Small intestine (tissue), 16 donors: ENCODE measurements at places on chromosomes 6 and 20. TPM values are rescaled to one million over a fixed set of nuclear protein-coding genes. Genes with fewer than 3 reads are reported as not detected.

DNA sequence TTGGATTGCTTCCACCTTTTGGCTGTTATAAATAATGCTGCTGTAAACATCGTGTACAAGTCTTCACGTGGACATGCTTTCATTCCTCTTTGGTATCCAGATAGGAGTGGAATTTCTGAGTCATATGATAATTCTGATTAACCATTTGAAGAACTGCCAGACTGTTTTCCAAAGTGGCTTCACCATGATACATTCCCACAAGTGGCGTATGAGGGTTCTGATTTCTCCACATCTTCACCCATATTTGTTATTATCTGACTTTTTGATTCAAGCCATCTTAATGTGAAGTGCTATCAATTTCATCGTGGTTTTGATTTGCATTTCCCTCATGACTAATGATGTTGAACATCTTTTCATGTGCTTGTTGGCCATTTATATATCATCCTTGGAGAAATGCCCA is 2.9 kb upstream of the SNRPB start:
- peak; percentile 61 for DNase-seq
- no peaks in the 10 kb centered on the region for H3K27me3 ChIP-seq
- H3K27ac ChIP-seq, result no peak overlapping the region

DNA sequence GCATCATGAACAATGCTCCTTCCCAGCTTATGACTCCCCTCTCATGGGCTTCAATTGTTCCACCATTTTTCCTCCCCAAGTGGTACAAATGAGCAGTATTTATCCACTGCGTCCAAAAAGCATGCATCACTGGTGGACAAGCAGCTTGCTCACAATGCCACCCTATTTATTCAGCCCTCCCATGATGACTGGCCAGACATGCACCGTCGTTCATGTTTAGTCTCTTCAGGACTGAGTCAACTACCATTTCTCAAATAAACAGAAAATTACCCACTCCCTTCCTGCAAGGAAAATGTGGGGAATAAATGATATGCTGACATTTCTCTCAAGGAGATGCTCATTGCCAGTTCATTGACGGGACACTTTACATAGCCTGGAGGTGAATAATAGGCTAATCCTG is 300.4 kb downstream of the C6orf118 start:
- H3K4me1 ChIP-seq, result no peaks in the 10 kb centered on the region

DNA sequence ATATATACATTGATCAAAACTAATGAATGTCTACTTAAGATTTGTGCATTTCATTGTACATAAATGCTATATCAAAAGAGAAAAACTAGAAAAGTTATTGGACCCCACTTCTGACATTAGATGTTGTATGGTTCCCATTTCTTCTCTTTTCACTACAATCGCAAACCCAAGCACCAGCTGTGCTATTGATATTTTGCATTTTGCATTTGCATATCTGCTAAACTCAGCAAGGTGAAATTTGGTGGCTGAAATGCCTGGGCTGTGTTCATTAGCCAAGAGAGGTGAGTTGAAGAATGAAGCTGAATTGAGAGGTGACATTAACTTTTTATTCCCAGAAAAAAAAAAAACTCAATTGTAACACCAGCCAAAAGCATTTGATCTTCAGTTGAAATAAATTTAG is 232.1 kb upstream of the TENT5A start:
- H3K27me3 ChIP-seq, result no peaks in the 10 kb centered on the region
- DNase-seq, result no peak
- no peaks in the 10 kb centered on the region for H3K36me3 ChIP-seq
- H3K4me3 ChIP-seq, result no peak overlapping the region
- H3K27ac ChIP-seq, result no peak overlapping the region
- H3K4me1 ChIP-seq, result no peaks in the 10 kb centered on the region

GRCh38 chr6:101393829-101394251 is 332 bp downstream of the GRIK2 start:
- peaks cover 36% of the 10 kb centered on the region for H3K27me3 ChIP-seq
- no peaks in the 10 kb centered on the region for H3K36me3 ChIP-seq
- peaks cover 5% of the 10 kb centered on the region for H3K4me1 ChIP-seq

DNA sequence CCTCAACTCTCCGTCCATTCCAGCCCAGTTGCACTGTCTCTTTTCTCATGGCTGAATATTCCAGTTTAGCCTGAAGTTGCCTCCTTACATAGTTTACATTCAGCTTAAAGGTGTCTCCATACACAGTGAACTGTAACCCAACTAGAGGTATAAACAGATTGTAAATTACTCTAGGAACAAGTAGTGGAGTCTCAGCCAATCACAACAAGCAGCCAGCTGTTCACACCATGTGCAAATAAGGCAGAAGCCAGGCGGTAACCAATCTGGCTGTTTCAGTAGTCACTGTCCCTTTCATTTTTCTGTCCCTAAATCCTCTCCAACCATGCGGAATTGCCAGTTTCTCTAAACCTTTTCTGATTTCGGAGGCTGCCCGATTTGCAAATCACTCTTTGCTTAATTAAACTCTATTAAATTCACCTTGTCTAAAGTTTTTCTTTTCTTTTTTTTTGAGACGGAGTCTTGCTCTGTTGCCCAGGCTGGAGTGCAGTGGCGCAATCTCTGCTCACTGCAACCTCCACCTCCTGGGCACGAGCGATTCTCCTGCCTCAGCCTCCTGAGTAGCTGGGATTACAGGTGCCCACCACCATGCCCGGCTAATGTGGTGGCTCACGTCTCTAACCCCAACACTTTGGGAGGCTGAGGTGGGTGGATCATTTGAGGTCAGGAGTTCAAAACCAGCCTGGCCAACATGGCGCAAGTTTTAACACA is 37.6 kb upstream of the GFOD1 start:
- H3K4me1 ChIP-seq, result no peaks in the 10 kb centered on the region
- DNase-seq, result no peak
- no peaks in the 10 kb centered on the region for H3K27me3 ChIP-seq
- no peak overlapping the region for H3K27ac ChIP-seq
- no peak overlapping the region for H3K4me3 ChIP-seq

- H3K4me1 ChIP-seq, result no peaks in the 10 kb centered on the region
- H3K27me3 ChIP-seq, result no peaks in the 10 kb centered on the region
- no peak overlapping the region for H3K4me3 ChIP-seq
- no peaks in the 10 kb centered on the region for H3K36me3 ChIP-seq
- DNase-seq, result no peak
- H3K27ac ChIP-seq, result no peak overlapping the region
Measured at GRCh38 chr6:86964029-86964579, 26.8 kb downstream of the HTR1E start.

DNA sequence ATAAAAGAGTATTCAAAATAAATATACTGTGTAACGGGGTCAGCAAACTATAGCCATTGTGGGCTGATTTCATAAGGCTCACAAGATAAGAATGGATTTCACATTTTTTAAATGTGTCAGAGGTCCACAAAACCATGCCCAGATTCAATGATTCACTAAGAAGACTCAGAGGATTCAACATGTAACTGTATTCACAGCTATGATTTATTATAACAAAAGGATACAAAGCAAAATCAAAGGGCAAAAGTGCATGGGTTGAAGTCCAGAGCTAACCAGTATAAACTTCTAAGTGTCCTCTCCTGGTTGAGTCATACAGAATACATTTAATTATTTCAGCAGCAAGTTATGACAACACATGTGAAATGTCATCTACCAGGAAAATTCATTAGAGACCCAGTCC is 49.2 kb downstream of the TBC1D32 start:
- no peak overlapping the region for H3K27ac ChIP-seq
- peak; percentile 57 for DNase-seq
- no peaks in the 10 kb centered on the region for H3K4me1 ChIP-seq
- no peak overlapping the region for H3K4me3 ChIP-seq

TAAR2 gene
- polyA plus RNA-seq, result not detected

NFATC2 gene
- polyA plus RNA-seq, result 19.4 TPM
